ENCODE measurements at places on chromosomes 5 and 9.
A peak's percentile ranks its signal among the peaks of the same experiment; 100 is the strongest.

- H3K4me1 ChIP-seq, result peaks cover 4% of the 10 kb centered on the region
- H3K36me3 ChIP-seq, result no peaks in the 10 kb centered on the region
- H3K27me3 ChIP-seq, result no peaks in the 10 kb centered on the region
- DNase-seq, result no peak
These were observed 1.5 kb downstream of the SPINK9 start for GRCh38 chr5:148336704-148337435.

GRCh38 chr5:90338712-90339372 is 70.7 kb downstream of the CETN3 start:
- H3K4me3 ChIP-seq, result no peak overlapping the region
- no peak for DNase-seq
- no peak overlapping the region for H3K27ac ChIP-seq
- no peaks in the 10 kb centered on the region for H3K36me3 ChIP-seq
- H3K27me3 ChIP-seq, result no peaks in the 10 kb centered on the region

- no peak overlapping the region for H3K27ac ChIP-seq
- no peaks in the 10 kb centered on the region for H3K36me3 ChIP-seq
- no peak overlapping the region for H3K4me3 ChIP-seq
These were observed 240.2 kb downstream of the IRX1 start for GRCh38 chr5:3835811-3836210.

- DNase-seq, result no peak
- H3K4me3 ChIP-seq, result no peak overlapping the region
- peaks cover 13% of the 10 kb centered on the region for H3K27me3 ChIP-seq
- H3K4me1 ChIP-seq, result peaks cover 7% of the 10 kb centered on the region
- H3K27ac ChIP-seq, result no peak overlapping the region
These were observed 22.2 kb upstream of the CMBL start for GRCh38 chr5:10329820-10330481.

GRCh38 chr5:157575381-157576020 is at the start of gene ADAM19:
Gene ADAM19, minus strand, starts transcription at chr5:157575775. Its CDS starts 79 bp downstream, at chr5:157575696.
- H3K36me3 ChIP-seq, result peaks cover 6% of the 10 kb centered on the region
- H3K27ac ChIP-seq, result peak within 1 kb of the TSS; percentile 36
- DNase-seq, result no peak
- H3K4me3 ChIP-seq, result peak within 1 kb of the TSS; percentile 83

DNA sequence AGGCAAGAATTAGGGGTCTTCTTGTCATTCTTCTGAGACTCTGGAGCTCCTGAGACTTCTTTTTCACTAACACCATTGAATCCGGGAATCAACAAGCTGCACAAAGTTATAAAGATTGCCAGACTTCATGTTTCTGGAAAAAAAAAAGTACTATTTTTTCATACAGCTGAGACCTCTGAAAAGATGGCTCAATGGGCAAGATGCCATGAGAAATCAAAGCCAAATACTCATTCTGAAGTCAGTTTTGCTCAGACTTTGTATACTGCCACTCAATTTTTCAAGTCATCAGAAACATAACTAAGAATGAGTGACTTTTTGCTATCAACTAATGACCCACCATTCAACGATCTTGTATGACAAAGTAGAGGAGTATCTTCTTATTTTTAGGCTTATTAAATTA is 512.0 kb downstream of the RAB3C start:
- H3K4me1 ChIP-seq, result peaks cover 17% of the 10 kb centered on the region
- no peak for DNase-seq
- H3K36me3 ChIP-seq, result no peaks in the 10 kb centered on the region
- H3K27ac ChIP-seq, result no peak overlapping the region

- peaks cover 34% of the 10 kb centered on the region for H3K4me1 ChIP-seq
- no peak for DNase-seq
- no peaks in the 10 kb centered on the region for H3K27me3 ChIP-seq
- H3K4me3 ChIP-seq, result peak overlapping the region; percentile 70
- no peaks in the 10 kb centered on the region for H3K36me3 ChIP-seq
These were observed 1.6 kb downstream of the RAD23B start for GRCh38 chr9:107284636-107285035.

GRCh38 chr9:120177121-120177520 is 402.8 kb downstream of the CDK5RAP2 start:
- no peak for DNase-seq
- no peak overlapping the region for H3K27ac ChIP-seq
- no peaks in the 10 kb centered on the region for H3K4me1 ChIP-seq

All from keratinocyte (primary cell).